Thoracic aorta endothelial cell (primary cell): ENCODE measurements at places on chromosomes 3 and 15. TPM values are rescaled to one million over a fixed set of nuclear protein-coding genes. Genes with fewer than 3 reads are reported as not detected.

The SLC2A2 gene
- total RNA-seq, result not detected in 2 replicates

The ITGB5 gene
- 130 and 149 TPM in 2 replicates for total RNA-seq

The FAM174B gene
- total RNA-seq, result 0.22 and 0.66 TPM in 2 replicates

The PRSS50 gene
- total RNA-seq, result not detected in 2 replicates

The MYRIP gene
- 17.7 and 29.0 TPM in 2 replicates for total RNA-seq

The PLSCR2 gene
- total RNA-seq, result not detected in 2 replicates

The GPR176 gene
- 46.4 and 71.3 TPM in 2 replicates for total RNA-seq

The CHL1 gene
- not detected in 2 replicates for total RNA-seq

The STRC gene
- total RNA-seq, result not detected in 2 replicates

The EFCC1 gene
- 0.13 and 0.22 TPM in 2 replicates for total RNA-seq

The AADAC gene
- 0.07 TPM in 1 of 2 replicates, not detected in the other for total RNA-seq

The CACNA2D3 gene
- under 0.01 TPM in 1 of 2 replicates, not detected in the other for total RNA-seq

The ROBO2 gene
- under 0.01 TPM in 1 of 2 replicates, not detected in the other for total RNA-seq

The SOX2 gene
- total RNA-seq, result not detected in 2 replicates

The TM6SF1 gene
- total RNA-seq, result 20.4 and 42.3 TPM in 2 replicates

The PIF1 gene
- 19.4 and 24.7 TPM in 2 replicates for total RNA-seq

The LARP6 gene
- 12.9 and 20.9 TPM in 2 replicates for total RNA-seq

The RGMA gene
- 0.14 TPM in 1 of 2 replicates, not detected in the other for total RNA-seq

The AP4E1 gene
- 18.1 and 20.1 TPM in 2 replicates for total RNA-seq

The DUOXA2 gene
- not detected in 2 replicates for total RNA-seq

The DYNC1LI1 gene
- 56.9 and 65.8 TPM in 2 replicates for total RNA-seq

The LTF gene
- 0.14 TPM in 1 of 2 replicates, not detected in the other for total RNA-seq

The GOLGA6A gene
- total RNA-seq, result not detected in 2 replicates

The KLHL40 gene
- total RNA-seq, result under 0.01 TPM in 1 of 2 replicates, not detected in the other

The ZNF197 gene
- 10.0 and 10.8 TPM in 2 replicates for total RNA-seq

The C3orf70 gene
- 2.9 and 5.2 TPM in 2 replicates for total RNA-seq

The CHRM5 gene
- total RNA-seq, result not detected in 2 replicates

The RBP2 gene
- total RNA-seq, result not detected in 2 replicates

The ROBO1 gene
- 13.3 and 20.9 TPM in 2 replicates for total RNA-seq

The VILL gene
- total RNA-seq, result 5.3 and 6.9 TPM in 2 replicates

The CLDN16 gene
- total RNA-seq, result not detected in 2 replicates

The SV2B gene
- total RNA-seq, result not detected in 2 replicates

The SRGAP3 gene
- total RNA-seq, result under 0.01 and 0.53 TPM in 2 replicates

The CCDC66 gene
- total RNA-seq, result 30.5 and 31.2 TPM in 2 replicates

The HHATL gene
- not detected in 2 replicates for total RNA-seq

The LRRC31 gene
- not detected in 2 replicates for total RNA-seq

The ANKRD34C gene
- total RNA-seq, result not detected in 2 replicates

The TMEM44 gene
- 49.8 and 52.1 TPM in 2 replicates for total RNA-seq

The CCDC54 gene
- not detected in 2 replicates for total RNA-seq
